MG63 (cell line): ENCODE measurements at places on chromosomes 6 and 20.

DNA sequence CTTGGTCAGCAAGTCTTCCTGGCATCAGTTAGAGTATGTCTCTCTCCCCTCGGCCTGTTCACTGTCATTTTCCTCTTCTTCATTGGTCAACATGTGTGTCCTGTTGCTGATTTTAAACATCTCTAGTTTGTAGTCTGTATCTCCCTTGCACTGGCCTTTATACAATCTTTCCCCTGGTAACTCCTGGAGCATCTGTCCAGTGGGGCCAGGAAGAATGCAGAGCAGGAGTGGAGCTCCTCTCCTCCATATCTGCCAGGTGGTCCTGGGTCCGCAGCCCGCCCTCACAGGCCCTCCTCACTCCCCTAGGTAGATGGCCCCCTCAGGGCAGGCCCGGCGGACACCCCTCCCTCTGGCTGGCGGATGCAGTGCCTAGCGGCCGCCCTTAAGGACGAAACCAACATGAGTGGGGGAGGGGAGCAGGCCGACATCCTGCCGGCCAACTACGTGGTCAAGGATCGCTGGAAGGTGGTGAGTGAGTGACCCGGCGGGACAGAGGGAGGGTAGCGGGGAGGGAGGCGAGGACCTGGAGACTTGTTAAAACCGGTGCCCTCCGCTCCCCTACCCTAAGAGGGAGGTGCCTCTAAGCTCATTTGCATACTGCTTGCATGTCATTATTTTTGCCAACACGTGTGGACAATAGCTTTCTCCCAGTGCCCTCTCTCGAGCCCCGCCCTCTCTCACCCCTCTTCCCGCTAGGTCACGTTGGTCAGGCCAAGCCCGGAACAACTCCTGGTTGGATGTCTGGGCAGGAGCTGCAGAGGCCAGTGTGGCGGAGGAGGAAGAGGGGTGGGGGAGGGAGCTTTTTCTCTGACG, 3.2 kb downstream of the TTBK1 start:
- no peak for DNase-seq

DNA sequence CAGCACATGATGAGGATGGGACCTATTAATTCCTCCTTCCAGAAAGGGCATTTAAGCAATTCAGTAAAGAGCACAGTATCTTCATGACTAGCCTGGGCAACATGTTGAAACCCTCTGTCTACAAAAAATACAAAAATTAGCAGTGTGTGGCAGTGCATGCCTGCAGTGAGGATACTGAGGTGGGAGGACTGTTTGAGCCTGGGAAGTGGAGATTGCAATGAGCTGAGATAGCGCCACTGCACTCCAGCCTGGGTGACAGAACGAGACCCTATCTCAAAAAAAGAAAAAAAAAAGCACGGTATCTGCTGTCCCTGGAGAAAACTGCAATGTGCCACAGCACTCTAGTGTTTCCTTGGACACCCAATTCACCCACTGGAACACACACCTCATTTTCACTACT, 18.4 kb downstream of the SAMD3 start:
- no peak for DNase-seq

- no peak for DNase-seq
Observed at GRCh38 chr20:60295214-60295613, 337.0 kb downstream of the CDH26 start.

- DNase-seq = no peak
Observed at GRCh38 chr6:16441262-16441661, 202.9 kb downstream of the GMPR start.

GRCh38 chr6:2854396-2854982, 12.8 kb upstream of the SERPINB1 start:
- DNase-seq = no peak

DNA sequence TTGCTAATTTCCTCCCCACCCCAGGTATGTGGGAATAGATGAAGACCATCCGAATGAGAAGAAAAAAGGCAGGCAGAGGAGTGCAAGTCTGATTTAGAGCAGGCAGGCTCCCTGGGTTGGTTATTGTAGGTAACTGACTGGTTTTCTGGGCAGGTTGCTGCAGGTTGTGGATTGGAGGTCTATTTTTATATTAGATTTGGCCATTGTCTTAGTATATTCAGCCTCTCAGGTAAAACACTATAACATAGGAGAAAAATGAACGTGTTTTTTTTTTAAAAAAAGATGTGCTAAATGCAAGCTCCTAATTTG, 492 bp upstream of the TBC1D7 start:
- DNase-seq = no peak
